ENCODE measurements at places on chromosomes 12 and 14.

DNA sequence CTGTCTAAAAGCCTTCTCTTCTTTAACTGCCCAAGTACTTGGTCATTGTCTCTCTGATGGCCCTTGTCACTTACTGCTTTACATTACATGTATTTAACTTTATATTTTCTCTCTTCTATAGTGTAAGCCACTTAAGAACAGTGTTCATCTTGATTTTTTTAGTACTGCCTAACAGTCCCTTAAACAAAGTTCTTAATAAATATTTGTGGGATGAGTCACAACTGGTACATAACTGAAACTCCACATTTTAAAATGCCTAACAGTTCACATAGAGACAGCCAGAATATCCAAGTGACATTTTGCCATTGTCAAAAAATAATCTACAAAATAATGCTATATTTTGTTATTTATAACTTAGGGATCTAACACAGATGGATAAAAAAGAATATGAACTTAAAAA is 146.6 kb downstream of the STXBP6 start:
- DNase-seq = no peak

- DNase-seq = peak; percentile 52
Measured at GRCh38 chr12:3225796-3226180, 148.6 kb downstream of the TSPAN9 start.

GRCh38 chr14:75578102-75578785 is at the start of gene FLVCR2:
FLVCR2 (plus strand) TSS chr14:75578620; CDS start chr14:75578973, 353 bp downstream.
- DNase-seq = peak; percentile 21

DNA sequence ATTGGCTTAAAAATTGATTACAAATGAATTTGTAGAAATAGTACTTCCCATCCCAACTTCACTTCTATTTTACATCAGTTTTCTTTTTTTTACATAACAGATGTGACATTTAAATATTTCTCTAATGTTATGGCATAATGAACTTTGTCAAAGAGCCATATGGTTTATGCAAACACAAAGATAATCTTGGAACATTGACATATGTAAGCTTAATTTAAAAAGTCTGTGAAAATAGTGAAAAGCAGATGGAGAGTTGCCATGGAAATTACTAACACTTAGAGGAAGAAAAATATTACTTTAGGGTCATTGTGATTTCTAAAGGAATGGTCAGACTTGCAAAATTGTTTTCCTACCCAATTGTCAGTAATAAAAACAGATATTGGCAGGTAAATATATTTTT is 232.4 kb downstream of the AEBP2 start:
- DNase-seq = peak; percentile 97

DNA sequence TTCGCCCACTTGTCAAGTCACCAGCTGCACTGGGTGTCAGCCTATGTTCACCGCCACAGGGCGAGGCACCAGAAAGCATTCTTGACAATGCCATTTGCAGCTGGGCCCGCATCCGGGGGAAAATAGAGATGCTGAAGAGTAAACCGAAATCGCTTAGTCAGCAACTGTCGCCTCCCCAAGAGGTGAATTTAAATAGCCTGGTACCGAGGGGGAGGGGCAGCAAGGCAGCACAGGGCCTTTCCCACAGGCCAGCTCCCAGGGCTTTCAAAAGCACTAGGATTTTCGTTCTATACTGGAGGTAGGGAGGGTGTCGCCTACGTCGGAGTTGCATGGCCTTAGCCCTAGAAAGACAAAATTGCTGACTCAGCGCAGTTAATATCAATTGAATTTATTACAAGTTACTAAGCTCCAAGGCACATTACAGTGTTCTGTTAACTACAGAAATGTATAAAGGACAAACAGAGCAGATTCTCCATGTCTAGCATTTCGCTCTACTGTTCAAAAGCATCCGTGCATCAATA is 4.3 kb downstream of the IRF2BPL start:
- DNase-seq = peak; percentile 56

GRCh38 chr12:114936148-114937079 is 252.4 kb upstream of the TBX3 start:
- no peak for DNase-seq

- DNase-seq = no peak
Measured at GRCh38 chr12:90897316-90897715, 57.7 kb downstream of the CCER1 start.

- DNase-seq = no peak
Measured at GRCh38 chr12:49288412-49288853, 6.5 kb upstream of the PRPH start.

Measured in NCI-H1694 treated with DMSO at 0.1 percent for 48 hours (cell line).